Urothelium cell line (cell line): ENCODE measurements at places on chromosomes 12 and 14.
A peak's percentile ranks its signal among the peaks of the same experiment; 100 is the strongest.

DNA sequence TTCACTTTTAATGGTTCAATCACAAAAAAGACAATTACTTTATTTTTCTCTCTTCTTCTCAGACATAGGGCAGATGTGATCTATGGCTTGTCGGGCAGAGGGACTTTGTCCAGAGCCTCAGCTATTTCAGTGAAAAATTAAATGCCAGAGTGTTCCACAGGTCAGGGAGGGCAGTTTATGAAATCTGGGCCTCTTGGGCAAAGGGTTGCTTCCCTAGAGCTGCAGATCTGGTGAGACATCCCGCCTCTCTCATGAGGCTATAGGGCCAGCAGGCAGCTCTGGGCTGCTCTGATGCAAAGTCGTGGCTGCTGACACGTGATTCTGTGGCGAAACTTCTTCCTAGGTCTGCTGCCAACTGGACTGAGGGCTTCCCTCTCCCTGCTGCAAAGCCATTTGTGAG lies 6.0 kb downstream of the CLMN start:
- no peak for DNase-seq

DNA sequence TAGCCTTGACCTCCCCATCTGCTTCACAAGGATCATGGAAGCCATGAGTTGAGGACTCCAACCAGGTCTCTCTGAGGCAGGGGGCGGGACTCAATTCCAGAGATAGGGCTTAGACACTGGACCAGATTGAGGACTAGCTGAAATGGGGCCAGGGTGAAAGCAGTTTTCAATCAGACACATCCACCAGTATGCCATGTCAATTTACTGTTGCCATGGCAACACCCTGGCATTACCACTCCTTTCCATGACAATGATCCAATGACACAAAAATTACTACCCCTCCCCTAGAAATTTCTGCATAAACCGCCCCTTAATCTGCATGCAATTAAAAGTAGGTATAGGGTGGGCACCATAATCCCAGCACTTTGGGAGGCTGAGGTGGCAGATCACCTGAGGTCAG lies 18.6 kb upstream of the DCAF5 start:
- DNase-seq = no peak

GRCh38 chr14:99600232-99600888 lies 3.6 kb downstream of the CCDC85C start:
- DNase-seq = no peak

GRCh38 chr12:22266101-22266500 lies 68.4 kb downstream of the ST8SIA1 start:
- DNase-seq = peak; percentile 23

- DNase-seq = no peak
Observed at GRCh38 chr14:86373886-86374285, 843.9 kb downstream of the FLRT2 start.

GRCh38 chr12:15774819-15775218 lies 14.4 kb downstream of the EPS8 start:
- no peak for DNase-seq

DNA sequence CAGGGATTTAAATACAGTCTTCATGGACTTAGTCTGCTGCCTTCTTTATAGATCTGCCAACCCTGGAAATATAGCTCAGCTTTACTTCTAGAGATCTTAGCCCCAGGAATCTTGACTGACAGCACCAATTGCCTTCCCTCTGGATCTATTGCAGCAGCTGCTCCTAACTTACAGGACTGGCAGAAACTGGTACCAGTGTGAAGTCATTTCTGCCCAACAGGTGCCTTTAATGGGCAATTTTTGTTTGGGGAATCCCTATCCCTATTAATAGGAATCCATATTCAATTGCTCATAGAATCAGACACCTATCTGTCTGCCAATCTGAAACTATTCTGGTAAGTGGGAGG lies 27.2 kb downstream of the SPX start:
- DNase-seq = no peak

- no peak for DNase-seq
Observed at GRCh38 chr14:56341766-56342493, 223.7 kb downstream of the PELI2 start.

- no peak for DNase-seq
Observed at GRCh38 chr12:70741256-70741655, 104.0 kb upstream of the PTPRB start.

- peak; percentile 41 for DNase-seq
Observed at GRCh38 chr12:27733052-27733656, 22.5 kb downstream of the MRPS35 start.

- DNase-seq = peak; percentile 8
Observed at GRCh38 chr14:95196268-95196667, 38.9 kb upstream of the DICER1 start.

DNA sequence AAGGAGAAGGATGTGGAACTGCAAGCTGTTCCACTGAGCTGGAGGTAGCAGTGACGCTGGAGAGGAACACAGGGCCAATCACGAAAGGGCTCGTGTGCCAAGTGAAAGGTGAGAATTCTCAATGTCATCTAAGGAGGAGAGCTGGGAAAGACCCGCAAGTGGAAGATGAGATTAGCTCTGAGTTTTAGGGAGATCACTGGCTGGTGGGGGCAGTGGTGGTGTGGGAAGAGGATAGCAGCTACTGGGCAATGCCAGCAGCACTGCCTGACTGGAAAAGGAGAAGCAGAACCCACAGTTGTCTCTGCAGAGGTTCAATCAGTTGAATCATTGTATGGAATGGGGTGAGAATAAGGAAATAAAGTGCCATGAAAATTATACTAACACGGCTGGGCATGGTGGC lies 27.8 kb downstream of the SLC25A47 start:
- DNase-seq = no peak

- no peak for DNase-seq
Observed at GRCh38 chr14:96501217-96501739, 904 bp upstream of the PAPOLA start.

GRCh38 chr14:59306775-59307174 lies 118.3 kb downstream of the DAAM1 start:
- DNase-seq = peak; percentile 53
